ENCODE measurements at places on chromosomes 13 and 19.

DNA sequence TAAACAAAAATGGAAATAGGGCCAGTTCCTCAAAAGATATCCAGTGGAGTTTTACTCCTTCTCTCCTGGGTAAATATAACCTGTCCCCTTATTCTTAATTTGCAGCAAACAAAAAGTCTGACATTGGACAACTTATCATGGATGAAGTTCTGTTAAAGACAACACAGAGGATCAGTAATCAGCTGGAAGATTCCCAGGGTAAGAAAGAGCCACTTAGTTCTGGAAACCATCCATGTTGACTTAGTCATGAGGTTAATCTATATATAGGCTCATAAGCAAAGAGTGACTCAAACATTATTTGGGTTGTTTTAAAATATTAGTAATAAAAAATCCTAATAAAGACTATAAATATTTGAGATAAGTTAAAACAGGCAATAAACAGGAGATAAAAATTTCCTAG is 40.5 kb upstream of the EBPL start:
- no peak for DNase-seq

- DNase-seq, result no peak
Measured at GRCh38 chr13:106710266-106710665, 142.3 kb upstream of the ARGLU1 start.

DNA sequence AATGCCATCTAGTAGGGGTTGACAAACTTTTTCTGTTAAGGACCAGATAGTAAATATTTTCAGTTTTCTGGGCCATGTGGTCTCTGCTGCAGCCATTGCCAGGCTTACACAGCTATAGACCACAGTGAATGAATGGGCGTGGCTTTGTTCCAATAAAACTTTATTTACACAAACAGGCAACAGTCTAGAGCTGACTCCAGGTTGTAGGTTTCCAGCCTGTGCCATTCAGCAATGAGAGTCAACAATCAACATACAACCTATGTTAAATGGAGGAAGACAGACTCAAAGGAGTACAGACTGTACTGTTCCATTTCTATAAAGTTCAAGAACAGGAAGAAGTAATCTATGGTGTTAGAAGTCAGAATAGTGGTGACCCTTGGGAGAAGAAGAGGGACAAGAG is 15.2 kb upstream of the IZUMO2 start:
- no peak for DNase-seq

DNA sequence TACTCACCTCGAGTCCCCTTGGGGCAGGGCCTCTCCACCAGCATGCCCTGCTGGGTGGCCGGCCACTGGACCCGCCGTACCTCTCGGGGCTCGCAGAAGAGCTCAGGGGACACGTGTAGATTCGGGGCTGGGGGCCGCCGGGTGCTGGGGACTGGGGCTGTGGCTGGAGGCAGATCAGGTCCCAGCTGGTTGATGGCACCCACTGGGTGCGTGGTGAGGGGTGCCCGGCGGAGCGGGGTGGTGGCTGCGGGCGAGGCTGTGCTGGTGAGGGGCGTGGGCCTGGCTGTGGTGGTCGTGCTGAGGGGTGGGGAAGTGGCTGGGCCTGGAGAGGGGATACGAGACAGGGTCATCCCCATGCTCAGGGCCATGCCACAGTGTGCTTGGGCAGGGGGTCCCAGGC is 24.9 kb upstream of the ASF1B start:
- no peak for DNase-seq

DNA sequence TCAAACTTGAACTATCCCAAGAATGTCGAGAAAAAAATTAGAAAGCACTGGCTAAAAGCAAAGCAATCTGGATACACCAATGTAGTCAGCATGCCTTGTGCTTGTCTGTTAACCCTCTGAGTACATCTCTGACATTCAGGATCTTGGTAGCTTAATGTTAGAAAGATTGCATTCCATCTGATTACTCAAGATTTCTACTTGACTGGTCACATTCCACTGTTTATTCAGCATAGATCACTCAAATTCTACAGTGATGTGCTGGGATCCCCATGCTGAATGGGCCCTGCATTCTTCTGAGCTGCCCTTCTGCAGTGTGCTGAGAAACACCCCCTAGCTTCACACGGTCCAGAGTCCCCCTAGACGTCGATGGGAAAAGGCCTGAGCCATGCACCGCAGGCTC is 295.4 kb upstream of the MAB21L1 start:
- no peak for DNase-seq

- no peak for DNase-seq
Measured at GRCh38 chr13:104733427-104733826, 1667.2 kb upstream of the SLC10A2 start.

DNA sequence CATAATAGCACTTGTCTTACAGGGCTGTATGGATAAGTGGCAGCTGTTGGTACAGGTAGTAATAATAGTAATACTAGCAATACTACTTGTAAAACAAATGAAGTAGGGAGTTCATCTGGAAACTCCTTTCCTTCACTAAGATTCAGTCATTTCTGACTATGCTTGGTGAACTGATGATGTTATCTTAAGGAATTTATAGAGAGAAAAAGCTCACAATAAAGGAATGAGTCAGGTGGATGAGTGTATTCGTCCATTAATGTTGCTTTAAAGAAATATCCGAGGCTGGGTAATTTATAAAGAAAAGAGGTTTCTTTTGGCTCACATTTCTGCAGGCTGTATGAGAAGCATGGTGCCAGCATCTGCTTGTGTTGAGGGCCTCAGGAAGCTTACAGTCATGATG is 477.3 kb downstream of the KLF12 start:
- DNase-seq, result no peak

GRCh38 chr19:17292301-17293074 is 10.7 kb downstream of the ABHD8 start:
- DNase-seq, result peak; percentile 94

GRCh38 chr13:113748862-113749451 is 10.1 kb upstream of the TMEM255B start:
- DNase-seq, result no peak

DNA sequence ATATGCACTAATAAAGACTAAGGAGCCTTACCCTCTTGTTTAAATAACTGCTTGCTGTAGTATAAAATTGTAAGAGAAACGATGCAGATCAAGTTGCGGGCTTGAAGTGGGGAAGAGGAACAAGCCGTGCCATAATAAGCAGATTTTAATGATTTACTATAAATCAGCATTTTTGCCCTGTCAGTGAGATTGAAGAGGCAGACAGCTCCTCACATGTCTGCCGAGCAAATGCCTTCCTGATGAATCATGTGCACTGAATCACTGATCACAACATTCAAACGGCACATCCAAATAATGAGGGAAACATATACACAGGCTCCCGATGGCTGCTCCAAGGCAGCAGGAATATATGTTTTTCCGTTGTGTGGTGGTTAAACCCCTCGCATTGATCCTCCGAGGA is 282.9 kb downstream of the TSHZ3 start:
- DNase-seq, result peak; percentile 85

- no peak for DNase-seq
Measured at GRCh38 chr13:66128201-66128600, 1101.9 kb downstream of the PCDH9 start.

- DNase-seq, result no peak
Measured at GRCh38 chr13:99374994-99375737, 68.0 kb upstream of the GPR183 start.

DNA sequence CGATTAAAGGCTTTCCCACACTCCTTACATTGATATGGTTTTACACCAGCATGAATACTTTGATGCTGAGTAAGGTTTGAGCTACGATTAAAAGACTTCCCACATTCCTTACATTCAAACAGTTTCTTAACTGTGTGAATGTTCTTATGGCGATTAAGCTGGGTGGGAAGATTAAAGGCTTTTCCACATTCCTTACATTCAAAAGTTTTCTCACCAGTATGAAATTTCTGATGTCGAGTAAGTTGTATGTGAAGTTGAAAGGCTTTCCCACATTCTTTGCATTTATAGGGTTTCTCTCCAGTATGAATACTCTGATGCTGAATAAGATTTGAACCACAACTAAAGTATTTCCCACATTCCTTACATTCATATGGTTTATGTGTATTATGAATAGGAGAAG is 20.0 kb downstream of the ZNF780B start:
- no peak for DNase-seq
